ENCODE measurements at places on chromosomes 4 and X.

DNA sequence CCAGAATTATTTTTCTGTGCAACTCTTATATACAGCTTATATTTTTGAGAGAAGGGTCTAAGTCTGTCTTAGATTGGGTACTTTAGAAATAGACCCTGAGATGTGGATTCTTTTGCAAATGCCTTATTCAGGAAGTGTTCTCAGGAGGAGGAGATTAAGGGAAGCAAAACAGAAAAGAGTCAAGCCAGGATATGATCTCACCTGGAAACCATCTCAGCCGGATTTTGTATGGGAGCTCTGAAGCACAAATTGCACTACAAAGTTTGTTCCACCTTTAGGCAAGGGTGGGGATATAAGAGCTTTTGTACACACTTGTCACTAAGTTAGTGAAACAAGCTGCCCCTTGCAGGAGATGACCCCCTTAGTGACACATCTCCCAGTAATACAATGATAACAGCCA lies 121.2 kb upstream of the GRPR start:
- DNase-seq: no peak

DNA sequence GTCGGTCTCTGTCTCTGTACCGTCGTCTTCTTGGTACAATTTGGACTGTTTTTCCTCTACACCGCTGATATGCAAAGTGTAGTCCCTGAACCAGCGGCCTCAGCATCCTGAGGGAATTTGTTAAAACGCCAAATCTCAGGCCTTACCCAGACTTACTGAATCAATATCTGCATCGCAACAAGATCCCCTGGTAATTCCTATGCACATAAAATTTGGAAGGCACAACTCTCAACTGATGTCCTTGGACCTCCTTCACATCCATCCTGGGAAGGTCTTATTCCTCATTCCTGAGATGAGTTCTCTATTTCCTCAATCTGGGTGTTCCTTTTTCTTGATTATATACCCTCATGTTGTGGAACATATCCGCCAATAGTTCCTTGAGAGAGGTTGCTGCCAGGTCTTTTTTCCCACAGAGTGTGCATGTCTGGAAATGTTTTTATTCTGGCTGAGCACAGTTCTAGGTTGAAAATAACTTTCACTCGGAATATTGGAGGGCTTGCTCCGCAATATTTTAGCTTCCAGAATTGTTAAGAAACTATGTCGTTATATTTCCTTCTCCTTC lies 738 bp upstream of the HPF1 start:
- DNase-seq: no peak

GRCh38 chr4:176645246-176645960 lies 147.3 kb downstream of the VEGFC start:
- no peak for DNase-seq

DNA sequence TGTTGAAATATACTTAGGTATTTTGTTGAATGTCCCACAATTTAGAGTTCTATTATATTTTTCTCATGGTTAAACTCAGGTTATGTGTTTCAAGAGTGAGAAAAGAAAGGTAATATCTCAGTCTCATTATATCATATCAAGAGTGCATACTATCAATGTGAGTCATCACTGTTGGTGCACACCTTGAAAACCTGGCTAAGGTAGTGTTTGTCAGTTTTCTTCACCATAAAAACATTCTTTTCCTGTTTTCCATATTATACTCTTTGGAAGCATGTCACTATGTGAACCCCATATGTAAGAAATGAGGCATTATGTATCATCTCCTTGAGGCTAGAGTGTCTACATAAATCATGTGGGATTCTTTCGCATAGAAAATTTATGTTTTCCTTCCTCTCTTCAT lies 307.6 kb upstream of the CTSO start:
- DNase-seq: no peak

DNA sequence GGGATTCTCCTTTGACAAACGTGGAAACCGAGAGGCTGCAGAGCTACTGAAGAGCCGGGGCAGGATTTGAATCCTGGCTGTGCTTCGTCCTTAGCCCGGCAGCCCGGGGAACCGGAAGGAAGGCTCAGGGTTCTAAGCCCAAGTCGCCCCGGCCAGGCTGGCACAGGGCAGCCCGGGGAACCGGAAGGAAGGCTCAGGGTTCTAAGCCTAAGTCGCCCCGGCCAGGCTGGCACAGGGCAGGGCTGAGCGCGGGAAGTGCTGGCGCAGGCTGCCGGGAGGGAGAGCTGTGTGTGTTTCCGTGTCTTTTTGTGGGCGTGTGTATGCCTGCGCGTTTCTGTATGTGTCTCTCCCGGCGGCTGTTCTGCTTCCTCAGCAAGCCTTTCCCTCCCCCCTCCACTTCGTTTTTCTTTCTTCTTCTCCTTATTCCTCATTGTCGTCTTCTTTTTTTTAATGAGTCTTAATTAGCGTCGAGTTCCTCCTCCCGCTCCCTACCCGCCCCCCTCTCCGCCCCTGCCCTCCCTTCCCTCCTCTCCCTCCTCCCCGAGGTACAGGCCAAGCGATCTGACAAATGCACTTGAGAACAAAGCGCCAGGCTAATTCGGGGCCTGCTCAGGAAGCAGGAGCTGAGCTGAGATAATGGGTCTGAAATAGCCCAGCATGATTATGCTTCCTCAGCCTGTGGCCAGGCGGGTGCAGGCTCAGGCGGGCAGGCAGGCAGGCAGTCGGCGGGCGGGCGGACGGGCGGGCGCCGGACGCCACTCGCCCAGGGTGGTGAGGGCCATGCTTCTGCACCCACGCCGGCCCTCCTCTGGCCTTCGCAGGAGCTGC lies 65.9 kb downstream of the EFNB1 start:
- no peak for DNase-seq

DNA sequence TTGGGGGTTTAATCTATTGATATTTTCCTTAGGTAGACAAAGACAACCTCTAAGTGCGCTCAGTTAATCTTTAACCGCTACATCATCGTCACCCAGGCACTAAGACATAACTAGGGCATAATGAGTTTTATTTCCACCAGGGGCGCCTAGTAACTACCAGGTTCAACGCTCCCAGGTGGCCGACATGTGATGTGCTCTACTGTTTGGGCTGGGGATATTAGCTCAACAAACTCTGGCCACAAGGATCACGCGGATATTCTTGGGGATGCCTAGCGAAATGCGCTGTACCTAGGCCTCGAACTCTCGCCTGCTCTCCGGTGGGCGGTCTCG lies 915 bp upstream of the RAB33B start:
- DNase-seq: peak; percentile 49

GRCh38 chr4:95431678-95432077 lies 117.1 kb downstream of the UNC5C start:
- DNase-seq: no peak

- DNase-seq: no peak
Measured at GRCh38 chr4:27020203-27020602, 159.6 kb downstream of the STIM2 start.

- DNase-seq: no peak
Measured at GRCh38 chr4:139299536-139299935, 1.8 kb upstream of the NAA15 start.

GRCh38 chr4:156779774-156780173 lies 191.8 kb downstream of the PDGFC start:
- no peak for DNase-seq

GRCh38 chr4:34271479-34272355 lies 1972.6 kb downstream of the ARAP2 start:
- DNase-seq: no peak

- DNase-seq: no peak
Measured at GRCh38 chr4:48498895-48499294, 8.8 kb downstream of the ZAR1 start.

DNA sequence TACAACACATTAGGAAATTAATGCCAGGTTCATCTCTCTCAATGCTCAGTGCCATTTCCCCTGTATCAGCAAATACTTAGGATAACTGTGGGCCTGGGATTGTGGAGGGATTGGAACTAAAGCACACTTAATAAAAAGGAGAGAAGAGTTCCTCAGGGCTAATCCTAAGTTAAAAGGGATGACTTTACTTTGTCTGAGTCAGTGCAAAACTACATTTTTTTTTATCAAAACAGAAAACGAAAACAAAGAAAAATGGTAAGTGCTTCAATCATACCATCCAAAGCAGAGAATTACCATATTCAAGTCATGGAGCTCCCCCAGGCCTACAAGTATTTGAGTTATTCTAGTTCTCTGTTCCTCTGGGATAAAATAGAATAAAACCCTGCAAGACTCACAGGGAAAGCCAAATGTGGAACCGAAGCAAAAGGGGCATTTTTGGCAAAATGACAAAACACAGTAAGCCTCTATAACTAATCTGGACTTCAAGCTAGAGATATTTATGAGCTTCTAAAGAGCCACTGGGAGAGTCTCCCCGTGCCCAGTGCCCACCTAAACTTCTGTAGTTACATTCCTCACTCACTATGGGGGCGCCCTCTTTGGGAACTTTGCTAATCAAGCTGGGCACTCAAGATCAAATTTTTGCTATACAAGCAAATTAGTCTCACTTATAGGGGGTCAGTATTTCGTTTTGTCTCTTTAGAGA lies 53.4 kb downstream of the PALLD start:
- no peak for DNase-seq

GRCh38 chrX:3599802-3600430 lies 113.5 kb downstream of the PRKX start:
- no peak for DNase-seq

- no peak for DNase-seq
Measured at GRCh38 chr4:153950100-153950979, 161.5 kb upstream of the SFRP2 start.

- DNase-seq: no peak
Measured at GRCh38 chr4:146022541-146022940, 83.9 kb upstream of the ZNF827 start.

DNA sequence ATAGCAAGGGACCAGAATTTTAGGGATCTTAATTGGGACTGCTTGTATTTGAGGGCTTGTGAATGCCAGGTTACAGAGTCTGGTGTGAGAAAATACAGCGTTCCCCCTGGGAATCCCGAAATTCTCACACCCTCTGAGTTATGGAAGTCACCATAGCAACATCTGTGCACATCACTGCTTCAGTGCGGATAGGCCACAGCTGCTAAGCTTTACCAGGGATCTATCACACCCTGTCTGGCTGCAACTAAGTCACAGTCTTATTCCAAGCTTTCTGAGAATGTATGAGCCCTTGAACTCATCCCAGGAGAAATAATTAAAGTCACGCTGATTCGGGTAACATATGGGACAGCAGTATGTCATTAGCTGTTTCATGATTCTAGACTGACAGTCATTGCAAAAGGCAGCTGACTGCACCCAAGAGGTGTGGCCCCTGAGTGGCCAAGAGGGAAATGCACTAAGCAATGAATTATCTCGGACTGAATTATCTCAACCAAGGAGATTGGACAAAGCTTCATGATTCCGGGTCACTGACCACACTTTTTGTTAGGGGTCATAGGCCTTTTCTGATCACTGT lies 46.7 kb upstream of the BTC start:
- no peak for DNase-seq

Data from activated T-helper 9 cell treated with anti-CD3 and anti-CD28 coated beads, Interleukin-2, amount 50 U/mL, for 16 hours (primary cell).